ENCODE measurements at places on chromosomes 16 and 17.

- no peak for DNase-seq
These were observed 11.3 kb downstream of the WDR45B start for GRCh38 chr17:82636626-82637598.

DNA sequence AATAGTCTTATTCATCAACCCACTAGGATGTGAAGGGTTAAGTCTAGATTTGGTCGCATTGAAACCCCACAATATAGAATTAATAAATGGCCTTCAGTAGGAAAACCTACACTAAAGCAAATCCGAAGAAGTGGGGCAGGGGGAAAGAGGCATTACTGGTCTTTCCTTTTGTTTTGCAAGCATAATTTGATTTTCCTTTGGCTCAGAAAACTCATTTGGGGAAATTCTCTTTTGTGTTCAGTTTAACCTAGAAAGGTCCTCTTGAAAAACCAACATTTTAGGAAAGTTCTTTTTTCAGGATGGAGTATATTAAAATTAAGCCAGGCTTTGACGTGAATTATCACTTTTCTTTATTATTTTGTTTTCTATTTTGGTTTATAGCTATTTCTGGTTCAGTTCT, 31.7 kb downstream of the ERCC4 start:
- no peak for DNase-seq

GRCh38 chr17:17672453-17673368, 8.5 kb upstream of the RAI1 start:
- DNase-seq = no peak

DNA sequence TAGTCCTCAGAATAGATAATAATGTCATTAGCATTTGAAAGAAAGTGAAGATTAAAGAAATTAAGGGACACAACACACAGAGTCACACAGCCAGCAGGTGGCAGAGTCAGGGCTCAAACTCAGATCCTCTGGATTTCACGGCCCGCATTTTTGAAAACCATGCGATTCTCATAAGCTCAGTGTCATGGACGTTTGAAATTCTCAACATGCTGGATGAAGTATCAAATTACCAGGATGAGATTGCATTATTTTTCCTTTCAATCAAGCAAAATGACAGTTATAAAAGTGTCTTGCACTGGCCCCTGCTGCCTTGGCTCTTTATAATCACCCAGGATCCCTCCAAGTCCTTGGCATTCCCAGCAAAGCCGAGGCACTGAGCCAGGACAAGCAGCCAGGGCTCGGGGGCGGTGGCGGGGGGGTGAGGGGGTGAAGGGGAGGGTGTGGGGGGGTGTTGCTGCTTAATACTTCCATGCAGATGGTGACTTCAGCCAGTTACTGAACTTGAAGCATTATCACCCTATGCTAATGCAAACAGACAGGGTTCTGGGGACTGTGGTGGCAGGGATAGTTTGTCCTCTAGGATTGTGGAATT, 6.6 kb upstream of the BMERB1 start:
- DNase-seq = no peak

GRCh38 chr17:50523208-50523607, 9.3 kb upstream of the EPN3 start:
- DNase-seq = no peak

DNA sequence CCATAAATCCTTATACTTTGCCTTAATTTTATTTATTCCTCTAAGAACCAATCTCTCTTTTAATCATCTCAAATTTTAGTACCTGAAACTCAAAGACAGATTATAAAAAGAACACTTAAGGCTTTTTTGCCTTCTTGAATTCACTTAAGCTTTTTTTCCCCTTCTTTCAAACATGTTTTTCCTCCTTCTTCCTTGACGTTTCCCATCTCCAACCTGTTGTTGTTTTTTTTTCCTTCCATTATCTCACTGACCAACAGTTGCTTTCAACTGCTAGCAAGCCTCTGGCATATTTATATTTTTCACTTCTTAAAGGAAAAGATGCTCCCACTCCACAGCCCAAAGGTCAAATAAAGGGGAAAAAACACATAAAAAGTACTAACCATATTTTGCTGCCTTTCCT, 32.2 kb downstream of the SPOP start:
- DNase-seq = no peak

DNA sequence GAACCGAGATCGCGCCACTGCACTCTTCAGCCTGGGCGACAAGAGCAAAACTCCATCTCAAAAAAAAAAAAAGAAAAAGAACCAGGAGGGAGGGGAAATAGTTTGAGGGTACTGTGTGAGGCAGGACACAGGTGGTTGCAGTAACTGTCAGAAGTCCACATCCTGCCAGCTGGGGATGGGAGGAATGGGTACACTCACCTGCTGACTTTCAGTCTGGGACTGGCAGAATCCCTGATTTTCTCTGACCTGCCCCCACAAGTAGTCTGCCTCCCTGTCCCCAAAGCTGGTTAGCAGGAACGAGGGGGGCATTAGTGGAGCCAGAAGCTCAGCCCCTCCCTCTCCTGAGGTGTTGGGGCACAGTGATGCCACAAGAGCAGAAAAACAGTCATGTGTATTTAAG, 7.1 kb upstream of the ARL5C start:
- no peak for DNase-seq

DNA sequence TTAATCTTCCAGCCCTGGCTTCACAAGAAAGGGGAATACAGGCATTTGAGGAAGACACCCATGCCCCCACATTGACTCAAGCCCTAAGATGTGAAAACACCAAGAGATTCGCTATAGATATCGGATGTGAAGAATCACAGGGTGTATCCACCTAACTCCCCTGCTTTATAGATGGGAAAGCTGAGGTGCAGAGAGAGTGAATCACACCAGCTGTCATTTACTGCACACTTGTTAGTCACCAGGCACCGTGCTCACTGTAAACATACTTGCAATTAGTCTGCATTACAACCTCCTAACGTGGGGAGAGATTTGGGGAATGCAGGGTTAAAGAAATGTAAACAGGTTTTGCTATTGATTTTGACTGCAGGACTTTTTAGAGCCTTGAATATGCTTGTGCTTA, 325.5 kb downstream of the C16orf95 start:
- no peak for DNase-seq

- no peak for DNase-seq
These were observed 62.4 kb downstream of the STX8 start for GRCh38 chr17:9513266-9513665.

GRCh38 chr16:79838496-79839259, 238.1 kb upstream of the MAF start:
- no peak for DNase-seq

DNA sequence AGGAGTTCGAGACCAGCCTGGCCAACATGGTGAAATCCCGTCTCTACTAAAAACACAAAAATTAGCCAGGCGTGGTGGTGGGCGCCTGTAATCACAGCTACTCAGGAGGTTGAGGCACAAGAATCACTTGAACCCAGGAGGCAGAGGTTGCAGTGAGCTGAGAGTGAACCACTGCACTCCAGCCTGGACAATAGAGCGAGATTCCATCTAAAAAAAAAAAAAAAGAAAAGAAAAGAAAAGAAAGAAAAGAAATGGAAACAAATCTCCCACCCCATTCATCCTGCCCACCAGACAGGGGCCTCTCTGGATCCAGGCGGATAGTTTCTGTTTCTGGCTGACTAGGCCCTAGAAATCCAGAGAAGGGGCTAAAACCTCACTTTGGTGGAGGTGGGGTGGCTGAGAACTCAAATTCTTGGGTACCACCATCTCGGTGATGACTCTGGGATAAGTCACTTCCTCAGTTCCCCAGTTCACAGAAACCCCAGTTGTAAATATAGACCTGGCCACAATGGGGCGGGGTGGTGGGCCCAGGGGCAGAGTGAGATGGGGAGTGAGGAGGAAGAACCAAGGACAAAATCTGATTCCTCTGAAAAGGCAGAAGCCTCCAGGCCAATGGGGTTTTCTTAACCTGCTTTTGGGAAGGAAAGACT, 22.2 kb downstream of the SOCS1 start:
- DNase-seq = peak; percentile 88
